ENCODE measurements at places on chromosomes 4 and X.

DNA sequence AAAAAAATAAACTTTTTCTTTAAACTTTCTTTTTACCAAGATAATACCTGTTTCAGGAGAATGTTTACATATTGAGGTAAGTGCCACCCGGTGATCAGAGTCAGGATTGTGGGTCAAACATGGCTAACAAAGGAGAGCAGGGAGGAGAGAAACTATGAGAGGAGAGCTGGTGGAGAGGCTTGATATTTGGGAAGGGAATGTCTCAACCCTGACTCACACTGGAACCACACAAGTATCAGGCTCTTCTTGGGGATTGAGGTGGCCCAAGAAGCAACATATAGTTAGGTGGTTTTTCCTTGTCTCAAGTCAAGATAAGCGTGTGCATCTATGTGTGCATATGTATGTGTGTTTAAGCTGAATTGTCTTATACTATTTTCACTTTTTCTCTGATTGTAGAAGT is 6.7 kb downstream of the TCEAL1 start:
- DNase-seq, result no peak

GRCh38 chrX:6904156-6904555 is 243.4 kb upstream of the STS start:
- DNase-seq, result no peak

DNA sequence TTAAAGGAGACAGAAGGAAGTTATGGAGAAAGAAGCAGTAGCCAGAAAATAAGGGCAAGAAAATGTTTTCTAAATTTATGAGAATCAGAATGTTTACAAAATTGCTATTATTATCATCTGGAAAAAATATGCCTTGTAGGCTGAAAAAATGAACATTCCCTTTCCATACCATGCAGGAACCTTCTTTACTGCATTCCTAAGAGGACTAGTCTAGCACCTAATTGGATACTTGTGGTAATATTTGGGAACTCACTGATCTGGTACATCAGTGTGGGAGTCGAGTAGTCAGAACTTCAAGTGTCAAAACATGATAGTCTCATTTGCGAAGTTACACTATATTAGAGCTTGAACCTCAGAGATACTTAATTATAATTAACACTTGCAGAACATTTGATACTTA is 51.9 kb downstream of the TET2 start:
- DNase-seq, result no peak

GRCh38 chrX:13579661-13580060 is 10.3 kb downstream of the EGFL6 start:
- DNase-seq, result peak; percentile 2

DNA sequence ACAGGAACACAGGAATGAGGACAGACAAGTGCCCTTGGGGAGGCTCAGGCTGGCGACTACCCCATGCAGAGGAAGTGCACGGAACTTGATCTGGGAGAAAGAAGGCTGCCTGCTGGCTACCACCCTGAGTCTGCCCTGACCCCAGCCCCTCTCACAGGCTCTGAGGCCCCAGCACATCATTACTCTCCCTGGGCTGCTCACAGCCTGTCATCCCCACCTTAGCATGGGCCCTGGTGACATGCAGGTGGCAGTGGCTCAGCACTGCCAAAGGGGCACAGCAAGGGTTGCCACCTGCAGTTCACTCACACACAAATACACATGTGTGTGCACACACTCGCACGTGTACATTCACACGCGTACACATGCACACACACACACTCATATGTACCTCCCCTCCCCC is 26.1 kb upstream of the MAMLD1 start:
- DNase-seq, result no peak

- no peak for DNase-seq
Measured at GRCh38 chr4:827209-828081, 1.5 kb upstream of the CPLX1 start.

DNA sequence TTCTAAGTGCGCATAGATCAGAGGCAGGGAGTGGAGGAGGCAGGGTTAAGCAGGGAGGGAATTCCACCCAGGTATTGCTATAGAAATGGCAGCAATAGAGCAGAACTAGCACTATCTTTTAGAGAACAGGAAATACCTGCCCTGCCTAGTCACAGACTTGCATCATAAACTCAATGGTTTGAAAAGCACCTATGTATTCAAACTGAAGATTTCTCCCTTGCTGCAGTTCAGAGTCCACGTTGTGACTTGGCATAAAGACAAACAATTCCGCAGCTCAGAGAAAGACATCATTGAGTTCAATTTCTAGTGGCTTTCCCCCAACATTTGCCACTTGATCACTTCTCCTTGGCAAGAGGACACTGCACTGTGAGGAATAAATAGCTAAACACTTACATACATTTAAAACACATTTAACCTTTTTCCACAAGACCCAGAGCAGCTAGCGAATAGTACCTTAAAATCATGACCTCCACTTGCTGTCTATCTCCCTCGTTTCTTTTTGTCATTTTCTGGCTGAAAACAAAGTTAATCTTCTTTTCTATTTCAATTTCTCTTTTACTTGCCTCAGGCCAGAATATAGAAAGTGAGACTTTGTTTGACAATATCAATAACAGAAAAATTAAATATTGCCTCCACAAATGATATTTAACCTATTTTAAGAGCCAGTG is 42.4 kb downstream of the SLC7A11 start:
- no peak for DNase-seq

DNA sequence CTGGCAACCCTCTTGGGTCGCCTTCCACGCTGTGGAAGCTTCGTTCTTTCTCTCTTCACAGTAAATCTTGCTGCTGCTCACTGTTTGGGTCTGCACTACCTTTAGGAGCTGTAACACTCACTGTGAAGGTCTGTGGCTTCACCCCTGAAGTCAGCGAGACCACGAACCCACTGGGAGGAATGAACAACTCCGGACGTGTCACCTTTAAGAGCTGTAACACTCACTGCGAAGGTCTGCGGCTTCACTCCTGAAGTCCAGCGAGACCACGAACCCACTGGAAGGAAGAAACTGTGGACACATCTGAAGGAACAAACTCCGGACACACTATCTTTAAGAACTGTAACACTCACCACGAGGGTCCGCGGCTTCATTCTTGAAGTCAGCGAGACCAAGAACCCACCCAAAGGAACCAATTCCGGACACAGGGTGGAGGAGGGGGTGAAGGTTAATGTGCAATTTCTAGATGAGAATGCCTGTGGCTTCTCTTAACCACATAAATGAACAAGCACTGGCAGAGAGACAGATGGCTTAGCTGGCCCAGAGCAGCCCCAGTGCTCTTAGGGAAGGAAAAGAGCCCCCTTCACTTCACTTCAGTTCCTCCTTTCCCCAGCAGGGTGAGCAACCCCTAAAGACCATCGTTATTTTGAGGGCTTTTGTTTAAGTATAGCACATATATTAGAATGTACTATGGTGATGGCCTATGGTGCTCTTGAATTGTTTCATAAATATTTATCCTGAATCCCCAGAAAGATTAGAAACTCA is 73.0 kb downstream of the LUZP4 start:
- peak; percentile 12 for DNase-seq

- DNase-seq, result peak; percentile 77
Measured at GRCh38 chr4:680928-681645, 6.7 kb downstream of the MYL5 start.
